ENCODE measurements at places on chromosomes 16 and 17.

GRCh38 chr17:47800686-47801085 lies 20.9 kb downstream of the OSBPL7 start:
- DNase-seq, result no peak
- H3K27ac ChIP-seq, result no peak overlapping the region
- no peaks in the 10 kb centered on the region for H3K27me3 ChIP-seq

DNA sequence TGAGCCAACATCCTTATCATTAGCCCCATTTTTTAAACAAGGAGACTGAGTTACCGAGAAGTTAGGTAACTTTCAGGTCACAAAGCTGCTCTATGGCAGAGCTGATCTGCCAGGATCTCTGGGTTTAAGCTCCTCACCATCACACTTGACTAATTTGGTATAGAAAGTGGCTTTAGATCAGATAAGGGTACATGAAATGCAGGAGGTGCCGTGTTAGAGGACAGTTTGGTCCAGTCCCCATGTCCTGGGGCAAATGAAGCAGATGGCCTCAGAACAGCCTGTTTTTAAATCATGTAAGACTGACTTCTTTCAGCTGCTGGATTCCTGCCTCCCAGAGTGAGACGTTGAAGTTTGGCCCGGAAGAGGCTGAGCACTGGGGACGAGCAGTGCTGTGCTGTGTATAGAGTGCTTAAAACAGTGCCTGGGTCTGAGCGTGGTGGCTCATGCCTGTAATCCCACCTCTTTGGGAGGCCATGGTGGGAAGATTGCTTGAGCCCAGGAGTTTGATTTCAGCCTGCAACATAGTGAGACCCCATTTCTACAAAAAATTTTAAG lies 187.0 kb upstream of the CACNG3 start:
- H3K4me1 ChIP-seq, result no peaks in the 10 kb centered on the region
- no peak for DNase-seq
- H3K4me3 ChIP-seq, result no peak overlapping the region
- no peaks in the 10 kb centered on the region for H3K27me3 ChIP-seq
- peaks cover 5% of the 10 kb centered on the region for H3K36me3 ChIP-seq

GRCh38 chr16:54953461-54953860 lies 22.8 kb downstream of the IRX5 start:
- no peaks in the 10 kb centered on the region for H3K36me3 ChIP-seq
- DNase-seq, result no peak
- H3K4me3 ChIP-seq, result no peak overlapping the region

DNA sequence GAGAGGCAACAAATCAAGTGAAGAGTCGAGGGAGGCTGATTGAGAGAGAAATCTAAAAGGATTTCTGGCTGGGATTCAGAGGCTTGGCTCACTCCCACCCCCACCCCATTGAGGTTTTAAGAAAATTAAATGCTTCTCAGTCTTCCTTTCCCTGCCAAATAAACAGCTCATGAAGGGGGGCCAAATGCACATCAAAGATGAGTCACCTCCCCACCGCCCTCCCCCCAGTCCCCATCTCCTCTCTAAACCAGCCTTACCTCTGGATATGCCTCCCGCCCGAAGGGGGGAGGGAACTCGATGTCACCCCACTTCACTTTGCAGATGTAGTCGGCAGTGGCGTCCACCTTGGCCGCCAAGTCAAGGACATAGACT lies 11.6 kb downstream of the ACLY start:
- no peak for DNase-seq
- no peak overlapping the region for H3K4me3 ChIP-seq
- H3K4me1 ChIP-seq, result no peaks in the 10 kb centered on the region
- peaks cover 65% of the 10 kb centered on the region for H3K36me3 ChIP-seq
- H3K27ac ChIP-seq, result no peak overlapping the region
- H3K27me3 ChIP-seq, result no peaks in the 10 kb centered on the region

DNA sequence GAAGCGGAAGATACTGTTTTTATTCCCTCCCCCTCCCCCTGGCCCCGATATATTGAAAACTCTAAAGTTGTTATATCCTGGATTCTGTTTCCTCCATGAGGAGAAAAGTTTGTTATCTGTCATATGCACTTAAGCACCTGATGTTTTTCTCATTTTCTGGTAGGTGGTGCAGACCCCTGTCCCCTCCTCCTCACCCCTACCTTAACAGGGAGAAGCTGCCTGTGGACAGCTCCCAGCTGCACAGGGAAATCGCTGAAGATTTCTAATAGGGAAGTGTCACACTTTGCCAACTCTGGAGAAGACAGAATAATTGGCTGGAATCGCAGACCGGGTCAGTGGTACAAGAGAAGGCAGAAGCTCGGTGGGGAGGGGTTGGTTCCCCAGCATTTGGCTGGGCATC lies 45.3 kb upstream of the TOB1 start:
- H3K36me3 ChIP-seq, result no peaks in the 10 kb centered on the region
- H3K4me3 ChIP-seq, result no peak overlapping the region
- H3K4me1 ChIP-seq, result peaks cover 65% of the 10 kb centered on the region
- H3K27ac ChIP-seq, result no peak overlapping the region
